ENCODE measurements at places on chromosomes 7 and 10.

GRCh38 chr10:123755061-123755460 lies 88.9 kb downstream of the GPR26 start:
- DNase-seq: no peak

GRCh38 chr10:106189292-106189691 lies 975.2 kb downstream of the SORCS1 start:
- DNase-seq: no peak

DNA sequence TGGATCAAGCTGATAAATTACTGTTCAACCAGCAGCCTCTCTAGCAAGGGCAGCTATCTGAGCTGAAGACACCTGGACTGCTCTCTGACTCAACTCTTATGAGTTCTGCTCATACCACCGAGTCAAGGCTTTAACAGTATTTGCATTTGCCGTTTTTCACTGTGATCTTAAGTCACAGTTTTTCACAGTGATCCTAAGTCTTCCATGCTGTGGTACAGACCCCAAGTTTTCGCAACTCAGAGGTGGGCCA lies 31.3 kb downstream of the PIP4K2A start:
- no peak for DNase-seq

- DNase-seq: no peak
Measured at GRCh38 chr10:8544057-8544380, 489.5 kb downstream of the GATA3 start.

GRCh38 chr7:34837801-34838201 lies 179.8 kb downstream of the NPSR1 start:
- DNase-seq: no peak

DNA sequence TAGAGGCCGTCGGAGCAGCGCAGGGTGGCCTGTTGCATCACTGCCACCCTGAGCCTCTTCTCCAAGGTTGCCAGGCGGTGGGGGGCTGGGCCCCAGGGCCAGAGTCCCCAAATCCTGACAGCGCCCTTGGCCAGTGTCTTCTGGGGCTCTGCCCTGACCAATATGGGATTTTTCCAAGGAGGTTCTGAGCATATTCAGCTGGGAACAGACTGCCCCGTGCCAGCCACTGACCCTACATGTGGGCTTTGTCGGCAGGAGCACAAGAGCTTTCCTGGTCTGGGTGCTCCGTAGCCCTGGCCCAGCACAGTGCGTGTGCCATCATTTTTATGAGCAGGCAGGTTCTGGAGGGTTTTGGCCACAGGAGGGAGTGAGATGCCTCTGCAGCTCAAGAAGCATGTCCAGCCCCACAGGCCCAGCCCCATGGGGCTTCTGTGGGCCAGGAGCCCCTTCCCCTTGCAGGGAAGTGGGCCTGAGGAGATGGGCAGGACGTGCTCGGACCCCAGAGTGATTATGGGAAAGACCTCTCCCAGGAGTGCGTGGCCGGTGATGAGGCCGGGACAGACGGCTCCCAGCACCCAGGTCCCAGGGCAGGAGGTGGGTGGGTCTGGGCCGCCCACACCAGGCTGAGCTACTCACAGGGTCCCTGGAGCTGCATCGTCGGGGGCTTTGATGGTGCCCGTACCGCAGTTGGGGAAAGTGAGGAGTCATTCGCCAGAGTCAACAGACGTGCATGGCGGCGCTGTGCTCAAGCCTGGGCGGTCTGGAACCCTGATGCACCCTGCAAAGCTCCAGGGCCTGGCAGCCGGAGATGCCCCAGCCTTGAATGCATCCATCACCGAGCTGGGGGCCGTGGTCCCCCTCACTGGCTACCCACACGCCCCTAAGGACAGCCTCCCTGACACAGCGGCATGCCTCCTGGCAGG lies 66.6 kb downstream of the PWWP2B start:
- DNase-seq: no peak

DNA sequence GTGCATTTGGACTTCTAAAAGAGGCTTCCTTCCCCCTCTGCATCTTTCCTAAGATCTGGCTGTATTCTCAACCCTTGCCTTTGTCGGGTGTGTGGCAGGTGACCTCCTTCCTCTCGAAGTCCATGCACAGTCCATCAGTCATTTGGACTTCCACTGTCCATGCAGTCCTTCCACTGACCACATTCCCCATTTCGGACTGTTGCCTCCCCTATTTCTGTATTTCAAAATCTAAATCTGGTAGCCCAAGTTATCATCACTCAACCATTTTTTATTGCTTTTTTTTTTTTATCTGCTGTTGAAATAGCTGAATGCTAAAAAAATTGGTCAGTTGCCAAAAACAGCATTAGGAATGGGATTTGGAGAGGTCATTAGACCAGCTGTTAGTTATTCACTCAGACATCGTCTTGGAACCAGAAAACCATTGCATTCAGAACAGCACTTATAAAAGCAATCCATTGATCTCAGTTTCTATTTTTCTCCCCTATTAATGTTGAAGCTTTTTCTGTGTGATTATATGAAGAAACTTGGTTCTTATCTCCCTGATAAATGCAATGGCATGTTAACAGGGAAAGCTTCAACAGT lies 575.6 kb downstream of the KIF20B start:
- peak; percentile 34 for DNase-seq

Measured in NCI-H1105 treated with DMSO at 0.1 percent for 48 hours (cell line).